ENCODE measurements at places on chromosomes 11 and 22.

DNA sequence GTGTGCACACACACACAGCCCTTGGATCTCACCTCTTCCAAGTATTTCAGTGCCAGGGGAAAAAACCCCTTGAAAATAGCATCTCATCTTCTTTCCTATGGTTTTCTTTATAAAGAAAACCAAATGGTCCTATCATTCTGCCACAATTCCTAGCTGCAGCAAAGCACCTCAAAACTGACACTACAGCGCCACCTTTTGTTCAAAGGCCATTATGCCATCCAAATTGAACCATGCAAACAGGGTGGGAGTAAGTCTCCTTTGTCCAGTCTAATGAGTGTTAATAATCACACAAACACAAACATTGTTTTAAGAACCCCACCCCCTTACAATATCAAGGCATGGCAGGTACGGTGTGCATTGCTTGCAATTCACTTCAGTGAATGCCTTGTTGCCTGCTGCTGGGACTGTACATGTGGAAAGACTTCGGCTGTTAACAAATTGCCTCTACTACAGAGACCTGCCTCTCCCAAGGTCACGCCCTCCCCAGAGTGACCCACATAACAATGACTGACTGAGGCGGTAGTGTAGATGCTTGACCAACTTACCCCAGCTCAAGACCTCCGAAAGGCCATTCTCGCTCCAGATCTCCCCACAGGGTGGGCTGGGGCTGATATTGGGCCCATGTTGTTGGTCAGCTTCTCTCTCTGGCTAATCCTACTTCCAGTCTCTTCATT, 31.7 kb downstream of the FAM181B start:
- no peak for DNase-seq

DNA sequence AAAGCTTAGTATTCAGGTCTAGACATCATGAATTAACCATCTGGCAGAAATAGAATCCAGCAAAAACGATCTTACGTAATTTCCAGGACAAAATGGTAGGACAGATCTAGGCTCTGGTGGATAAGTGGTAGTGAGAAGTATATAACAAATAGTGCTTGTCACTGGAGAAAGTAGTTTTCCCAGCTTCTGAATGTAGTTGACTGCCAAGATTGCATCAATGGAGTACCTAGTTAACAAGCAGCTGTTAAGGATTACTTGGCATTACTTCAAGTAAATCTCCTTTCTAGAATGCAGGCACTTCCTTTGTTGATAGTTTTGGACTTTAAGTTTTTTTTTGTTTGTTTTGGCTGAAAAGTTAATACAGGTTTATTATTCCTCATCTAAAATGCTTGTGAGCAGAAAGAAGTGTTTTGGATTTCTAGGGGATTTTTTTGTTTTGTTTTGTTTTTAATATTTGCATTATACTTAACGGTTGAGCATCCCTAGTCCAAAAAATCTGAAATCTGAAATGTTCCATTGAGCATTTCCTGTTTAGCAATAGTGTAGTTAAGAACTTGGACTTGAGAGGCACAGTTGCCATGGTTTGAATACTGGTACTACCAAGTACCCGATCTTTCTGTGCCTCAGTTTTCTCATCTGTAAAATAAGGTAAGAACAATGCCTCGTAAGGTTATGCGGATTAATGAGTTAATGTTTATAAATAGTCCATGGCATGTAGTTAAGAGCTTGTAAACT, 20.3 kb downstream of the FAM118B start:
- DNase-seq = no peak

DNA sequence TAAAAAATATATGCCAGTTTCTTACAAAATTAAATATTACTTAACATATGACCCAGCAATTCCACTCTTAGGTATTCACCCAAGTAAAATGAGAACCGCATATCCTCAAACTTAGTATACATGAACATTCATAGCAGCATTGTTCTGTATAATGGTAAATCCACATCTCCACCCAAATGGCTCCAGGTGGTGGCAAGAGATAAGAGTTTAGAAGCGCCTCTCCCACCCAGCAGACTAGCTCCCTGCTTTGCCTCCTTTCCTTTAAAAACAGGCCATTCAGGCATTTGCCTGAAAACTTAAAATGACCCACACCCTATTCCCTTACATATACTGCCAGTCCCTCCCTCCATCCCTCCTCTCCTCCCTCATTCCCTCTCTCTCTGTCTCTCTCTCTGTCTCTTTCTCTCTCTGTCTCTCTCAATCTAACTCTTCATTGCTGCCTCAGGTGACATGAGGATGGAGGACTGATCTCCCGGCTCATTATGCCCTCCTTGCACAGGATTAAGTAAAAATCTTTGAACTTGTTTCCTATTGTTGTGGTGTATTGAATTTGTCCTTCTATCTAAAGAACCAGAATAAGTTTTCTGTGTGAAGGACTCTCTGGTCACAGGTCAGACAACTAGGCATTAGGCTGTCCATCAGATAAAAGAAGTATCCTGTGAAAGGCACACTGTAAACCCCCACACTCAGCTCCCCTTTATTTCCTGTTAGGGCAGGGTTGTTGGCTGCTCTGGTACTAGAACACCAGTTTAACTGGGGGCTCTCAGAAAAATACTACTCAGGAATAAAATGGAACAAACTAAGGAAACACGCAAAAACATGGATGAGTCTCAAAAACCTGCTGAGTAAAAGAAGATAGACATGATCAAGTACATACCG, 48.3 kb downstream of the RRP8 start:
- DNase-seq = no peak

DNA sequence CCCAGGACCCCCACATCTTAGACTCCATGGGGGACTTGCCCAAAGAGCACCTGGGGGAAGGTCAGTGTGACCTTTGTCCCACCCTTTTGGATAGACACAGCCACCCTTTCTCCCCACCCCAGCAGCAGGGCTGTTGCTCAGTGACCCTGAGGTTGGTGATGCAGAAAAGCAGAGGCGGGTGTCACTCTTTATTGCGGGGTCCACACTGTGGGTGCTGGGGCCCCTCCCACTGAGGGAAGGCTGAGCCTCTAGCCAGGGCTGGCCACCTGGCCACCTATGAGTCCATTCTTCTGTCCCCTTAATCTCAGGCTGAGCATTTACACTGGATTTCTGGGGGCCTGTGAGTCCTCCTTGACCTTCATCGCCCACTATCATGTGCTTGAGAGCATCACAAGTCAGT, 7.4 kb downstream of the LRRC75B start:
- no peak for DNase-seq

- no peak for DNase-seq
Measured at GRCh38 chr11:40170078-40170477, 1289.4 kb downstream of the LRRC4C start.

GRCh38 chr11:60948250-60948649, 3.7 kb downstream of the SLC15A3 start:
- DNase-seq = no peak

GRCh38 chr11:64306876-64307622, 1.7 kb downstream of the ESRRA start:
- no peak for DNase-seq

- no peak for DNase-seq
Measured at GRCh38 chr22:19527861-19528417, 3.7 kb upstream of the CLDN5 start.

- no peak for DNase-seq
Measured at GRCh38 chr22:47902646-47903180, 1140.3 kb downstream of the TBC1D22A start.

- no peak for DNase-seq
Measured at GRCh38 chr11:42337786-42338455, 878.5 kb upstream of the LRRC4C start.

GRCh38 chr11:44470854-44471253, 94.6 kb upstream of the CD82 start:
- no peak for DNase-seq

DNA sequence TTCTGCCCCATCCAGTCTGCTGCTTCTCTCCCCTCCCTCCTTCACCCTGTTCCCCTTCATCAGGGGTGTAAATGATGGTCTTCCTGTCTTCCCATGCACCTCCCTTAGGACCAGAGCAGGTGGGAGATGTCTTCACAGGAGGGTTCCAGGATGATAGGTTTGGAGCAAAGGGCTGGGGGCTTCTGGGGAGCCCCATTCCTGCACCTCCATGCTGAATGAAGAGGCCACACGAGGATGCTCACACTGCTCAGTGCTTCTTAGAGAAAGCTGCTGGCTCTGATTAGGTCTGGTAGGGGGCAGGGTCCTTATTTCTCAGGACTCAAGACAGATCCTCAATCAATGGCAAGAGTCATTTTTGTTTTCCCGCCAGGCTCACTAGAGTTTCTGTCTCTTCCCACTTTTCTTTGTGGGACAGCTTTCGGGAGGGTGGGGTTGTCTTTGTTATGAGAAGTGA, 41.1 kb downstream of the BCR start:
- no peak for DNase-seq

DNA sequence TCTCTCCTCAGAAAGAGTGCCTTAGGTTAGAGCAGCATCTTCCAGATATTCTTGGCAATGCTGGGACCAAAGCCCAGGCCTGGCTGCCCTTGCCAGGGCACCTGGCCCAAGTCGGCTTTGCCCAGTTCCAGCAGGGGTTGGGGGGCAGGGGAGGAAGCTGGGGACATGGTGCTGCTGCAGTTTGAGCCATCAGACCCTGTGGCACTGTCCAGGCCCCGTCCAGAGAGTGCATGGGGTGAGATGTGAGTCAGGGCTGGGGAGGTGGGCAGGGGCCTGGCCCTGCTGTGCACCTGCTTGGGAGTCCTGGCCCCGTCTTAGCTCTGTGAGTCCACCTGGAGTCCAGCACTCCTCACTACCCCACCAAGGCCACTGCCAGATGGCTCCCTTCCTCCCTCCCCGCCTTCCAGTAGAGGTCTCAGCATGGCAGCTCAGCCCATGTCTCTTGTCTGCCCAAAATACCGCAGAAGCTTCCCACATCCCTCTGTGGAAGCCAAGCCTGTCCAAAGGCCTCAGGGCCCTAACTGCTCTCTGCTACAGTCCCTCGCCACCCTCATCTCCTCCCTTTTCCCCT, 16.6 kb downstream of the DERL3 start:
- no peak for DNase-seq

DNA sequence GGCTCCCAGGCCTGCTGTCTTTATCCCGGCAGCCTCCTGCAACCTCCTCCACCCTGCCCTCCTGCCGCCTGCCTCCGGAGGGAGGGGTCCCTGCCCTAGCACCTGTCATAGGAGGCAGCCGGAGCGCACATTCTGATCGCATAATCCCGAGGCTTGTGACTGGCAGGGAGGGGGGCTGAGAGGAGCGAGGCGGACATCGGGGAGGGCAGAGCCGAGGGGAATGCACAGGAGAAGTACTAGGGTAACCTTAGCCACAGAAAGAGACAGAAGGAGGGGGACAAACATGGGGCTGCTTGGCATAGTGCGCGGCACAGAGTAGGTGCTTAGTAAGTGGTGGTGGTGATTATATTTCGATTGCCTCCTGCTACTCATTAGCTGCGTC, 9.2 kb upstream of the ALX4 start:
- DNase-seq = no peak

- DNase-seq = no peak
Measured at GRCh38 chr11:8317159-8317558, 53.5 kb upstream of the LMO1 start.

- DNase-seq = no peak
Measured at GRCh38 chr11:96506953-96507354, 117.1 kb downstream of the JRKL start.

- no peak for DNase-seq
Measured at GRCh38 chr22:18145676-18146388, 4.1 kb upstream of the USP18 start.

GRCh38 chr11:70612459-70613141, 214.3 kb downstream of the CTTN start:
- DNase-seq = no peak

DNA sequence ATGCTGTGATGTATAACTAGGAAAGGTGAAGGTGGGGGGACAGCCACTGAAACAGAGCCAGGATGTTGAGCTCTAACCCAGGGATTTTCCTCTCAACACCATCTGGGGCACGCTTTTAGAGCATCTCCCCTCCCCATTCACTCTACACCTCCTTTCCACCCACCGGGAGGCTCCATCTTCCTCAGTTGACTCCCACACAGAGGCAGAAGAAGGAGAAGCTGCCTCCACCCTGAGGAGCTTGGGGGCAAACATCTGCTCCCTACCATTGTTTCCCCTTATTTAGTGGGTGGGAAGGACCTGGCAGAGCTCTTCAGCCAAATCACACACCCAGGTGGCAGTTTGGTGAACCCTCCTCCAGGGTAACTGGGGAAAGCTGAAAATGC, 50.0 kb upstream of the ADA2 start:
- no peak for DNase-seq

GRCh38 chr11:103792981-103793468, 243.4 kb upstream of the DDI1 start:
- DNase-seq = no peak

- DNase-seq = no peak
Measured at GRCh38 chr11:32056438-32056837, 34.4 kb upstream of the RCN1 start.

DNA sequence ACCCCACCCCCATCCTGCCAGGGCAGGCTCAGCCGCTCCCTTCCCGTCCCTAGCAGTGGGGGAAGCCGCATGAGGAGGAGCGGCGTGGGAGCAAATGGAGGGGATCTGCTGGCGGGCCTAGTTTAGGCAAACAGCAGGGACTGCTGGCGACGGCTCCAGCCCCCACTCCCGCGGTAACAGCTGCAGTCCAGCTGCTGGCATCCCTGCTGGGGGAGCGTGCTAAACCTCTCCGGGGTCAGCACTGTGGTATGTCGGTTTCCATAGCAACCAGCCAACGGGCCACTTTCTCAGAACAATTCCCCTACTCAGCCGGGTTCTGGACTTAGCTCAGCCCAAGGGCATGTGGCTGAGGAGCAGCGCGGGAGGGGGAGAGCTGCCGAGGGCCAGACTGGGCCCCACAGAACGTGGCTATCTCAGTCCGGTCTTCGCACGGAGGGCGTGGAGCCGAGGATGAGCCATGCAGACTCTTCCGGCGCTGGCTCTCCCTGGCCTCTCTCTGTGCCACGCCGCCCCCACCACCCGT, 98.8 kb downstream of the PKNOX2 start:
- DNase-seq = no peak

DNA sequence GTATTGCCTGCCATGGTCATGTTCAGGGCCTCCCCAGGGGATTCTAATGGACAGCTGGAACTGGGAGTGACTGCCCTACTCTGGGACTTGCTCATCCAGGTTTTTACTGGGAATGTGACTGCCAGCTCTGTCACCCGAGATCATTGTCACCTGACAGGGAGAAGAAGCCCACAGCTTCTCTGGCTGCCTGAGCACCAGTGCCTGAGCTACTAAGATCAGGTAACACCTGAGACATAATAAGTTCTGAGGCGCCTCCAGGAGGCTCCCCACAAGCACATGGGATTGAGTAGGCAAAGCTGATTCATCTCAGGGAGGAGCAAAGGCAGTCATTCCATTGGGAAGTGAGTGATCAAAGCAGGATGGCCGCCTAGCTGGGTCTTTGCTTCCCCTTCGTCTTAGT, 84.2 kb upstream of the GALNT18 start:
- DNase-seq = no peak

- no peak for DNase-seq
Measured at GRCh38 chr11:73271936-73272679, at the start of gene P2RY6. TSS of gene P2RY6 (plus strand) at chr11:73272338. CDS start at chr11:73296519, 24,181 bp downstream.

DNA sequence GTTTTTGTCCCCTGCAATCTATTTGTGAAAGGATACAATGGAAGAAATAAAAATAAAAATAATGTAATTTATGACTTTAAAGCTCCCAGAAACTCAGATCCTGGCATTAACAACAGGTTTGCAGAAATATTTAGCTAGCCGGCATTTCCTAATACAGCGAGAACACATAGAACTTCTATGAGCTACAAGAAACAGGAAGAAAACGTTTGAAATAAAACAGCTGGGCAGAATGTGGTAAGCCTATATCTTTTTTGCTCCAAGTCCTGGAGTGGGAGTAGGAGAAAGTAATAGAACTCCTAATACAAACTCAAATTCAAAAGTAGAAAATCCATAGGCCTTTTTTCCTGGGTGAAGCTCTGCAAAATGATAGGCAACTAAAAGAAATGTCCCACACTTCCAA, 29.6 kb upstream of the FIBIN start:
- DNase-seq = no peak
